ENCODE measurements at places on chromosomes 7 and 10.

DNA sequence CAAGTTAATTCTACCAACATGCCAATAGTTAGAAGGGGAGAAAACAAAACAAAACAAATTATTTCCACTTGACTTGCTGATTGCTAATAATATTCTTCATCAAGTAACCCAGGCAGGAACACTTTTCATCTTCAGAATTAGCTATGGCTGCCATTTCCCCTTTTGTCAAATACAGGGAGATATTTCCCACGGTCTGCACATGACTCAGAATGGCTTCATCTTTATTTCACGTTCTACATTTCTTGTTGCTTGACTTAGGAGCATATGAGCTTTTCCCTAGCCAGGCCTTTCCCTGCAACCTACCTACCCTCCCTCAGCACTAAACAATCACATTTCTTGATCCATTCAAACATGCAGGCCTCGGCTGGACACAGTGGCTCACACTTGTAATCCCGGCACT is 6.5 kb downstream of the CPVL start:
- ATAC-seq, result no peak

- peak; percentile 88 for ATAC-seq
Measured at GRCh38 chr7:55065079-55065478, 46.3 kb downstream of the EGFR start.

DNA sequence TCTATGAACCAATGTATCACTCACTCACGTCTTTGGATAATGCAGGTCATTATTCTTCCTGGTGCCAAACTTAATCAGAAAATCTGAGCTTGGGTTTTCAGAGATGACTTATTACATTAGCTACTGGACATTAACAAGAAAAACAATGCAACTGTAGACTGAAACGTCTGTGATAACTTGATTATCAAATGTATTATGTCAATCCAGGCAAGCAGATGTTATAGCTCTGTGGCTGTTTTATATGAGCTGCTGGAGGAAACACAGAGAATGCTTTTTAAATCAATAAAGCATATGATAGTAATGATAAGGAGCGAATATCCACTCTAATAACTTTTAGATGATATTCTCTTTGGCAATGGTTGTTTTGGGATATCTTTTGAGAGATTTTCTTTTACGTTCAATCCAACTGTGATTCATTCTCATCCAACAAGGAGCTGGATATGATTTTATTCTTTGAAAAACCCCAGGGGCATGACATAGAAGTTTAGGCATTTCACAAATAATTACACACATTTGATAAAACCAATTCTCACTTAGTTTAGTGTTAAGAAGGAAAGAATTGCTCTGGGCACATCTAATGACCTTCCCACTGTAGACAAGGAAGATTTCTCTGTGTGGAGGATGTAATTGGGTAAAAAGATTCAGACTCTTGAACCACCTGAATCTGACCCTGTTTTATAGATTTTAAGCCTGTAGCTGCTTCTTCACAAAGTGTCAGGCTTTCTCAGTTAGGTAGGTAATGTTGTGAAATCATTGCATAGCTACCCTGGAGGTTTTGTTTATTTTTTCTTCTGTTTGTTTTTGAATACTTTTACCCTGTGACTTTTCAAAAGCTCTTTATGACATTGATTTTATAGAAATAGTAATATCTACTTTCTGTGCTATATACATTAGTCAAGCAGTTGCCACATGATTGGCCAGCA is 1124.7 kb downstream of the DNAJB9 start:
- ATAC-seq, result no peak

- peak; percentile 50 for ATAC-seq
Measured at GRCh38 chr10:35822316-35822715, 180.2 kb upstream of the FZD8 start.

DNA sequence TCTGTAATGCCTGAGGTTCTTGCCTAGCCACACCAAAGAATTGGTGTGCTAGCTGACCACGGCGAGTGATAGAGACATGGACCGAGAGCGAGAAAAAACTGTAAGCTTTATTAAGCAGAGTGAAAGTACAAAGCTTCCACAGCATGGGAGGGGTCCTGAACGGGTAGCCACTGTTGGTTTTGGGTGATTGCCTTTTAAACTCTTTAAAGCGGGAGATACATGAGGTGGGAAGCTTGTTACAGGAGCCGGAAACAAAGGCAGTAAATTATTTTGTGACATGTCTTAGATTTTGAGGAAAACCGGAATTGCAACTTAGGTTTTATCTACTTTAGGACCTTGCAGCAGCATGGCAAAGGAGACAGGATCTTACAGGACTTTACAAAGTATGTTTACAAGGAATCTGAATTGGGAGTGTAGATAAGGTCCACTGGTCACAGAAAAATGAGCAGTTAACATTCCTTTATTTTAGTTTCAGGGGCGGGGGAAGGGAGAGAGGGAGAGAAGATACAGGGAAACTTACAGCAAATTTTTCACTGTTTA is 252.7 kb upstream of the MBL2 start:
- ATAC-seq, result peak; percentile 66

DNA sequence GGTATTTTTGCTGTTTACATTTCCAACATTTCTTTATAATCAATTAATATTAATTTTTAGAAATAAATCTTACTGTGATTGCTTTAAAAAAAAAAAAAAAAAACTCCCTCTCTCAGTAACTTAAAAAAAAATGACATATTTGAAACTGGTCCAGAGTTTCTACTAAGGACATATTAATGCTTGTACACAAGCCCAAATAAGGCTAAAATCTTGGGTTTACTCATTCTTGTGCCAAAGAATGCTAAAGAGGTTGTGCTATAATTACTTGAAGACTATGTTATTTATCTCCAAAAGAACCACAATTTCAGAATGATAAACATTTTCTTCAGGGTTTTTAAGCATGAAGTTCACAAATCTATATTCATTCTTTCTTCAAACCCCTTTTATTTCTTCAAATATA is 39.4 kb upstream of the PHF14 start:
- ATAC-seq, result peak; percentile 77

GRCh38 chr10:16520900-16521299 is 779 bp downstream of the C1QL3 start:
- peak; percentile 67 for ATAC-seq

GRCh38 chr7:50227726-50228125 is 76.8 kb upstream of the IKZF1 start:
- ATAC-seq, result no peak

- no peak for ATAC-seq
Measured at GRCh38 chr7:158073845-158074840, 513.5 kb downstream of the PTPRN2 start.

DNA sequence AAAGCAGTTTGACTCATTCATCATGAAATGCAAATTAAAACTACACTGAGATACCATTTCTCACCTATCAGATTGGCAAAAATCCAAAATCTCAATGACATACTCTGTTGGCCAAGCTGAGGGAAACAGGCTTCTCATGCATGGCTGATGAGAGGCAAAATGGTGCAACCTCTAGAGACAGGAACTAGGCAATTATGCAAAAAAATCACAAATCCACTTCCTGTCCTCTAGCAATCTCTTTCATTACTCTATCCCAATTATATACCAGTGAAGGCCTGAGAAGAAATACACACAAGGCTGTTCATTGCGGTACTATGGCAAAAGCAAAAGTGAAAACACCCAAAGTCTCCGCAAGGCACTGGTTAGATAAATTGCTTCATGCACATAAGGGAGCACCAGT is 25.9 kb upstream of the PTPRN2 start:
- ATAC-seq, result no peak

DNA sequence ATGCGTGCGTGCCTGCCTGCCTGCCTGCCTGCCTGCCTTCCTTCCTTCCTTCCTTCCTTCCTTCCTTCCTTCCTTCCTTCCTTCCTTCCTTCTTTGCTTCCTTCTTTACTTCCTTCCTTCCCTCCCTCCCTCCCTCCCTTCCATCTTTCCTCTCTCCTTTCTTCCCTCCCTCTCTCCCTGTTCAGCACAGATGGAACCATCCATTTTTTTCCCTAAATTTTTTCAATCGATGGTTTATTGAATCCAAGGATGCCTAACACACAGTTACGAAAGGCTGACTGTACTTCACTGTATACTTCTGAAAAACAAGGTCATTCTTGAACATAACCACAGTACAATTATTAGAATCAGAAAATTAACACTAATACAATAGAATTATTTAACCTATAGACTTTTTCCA is 53.8 kb downstream of the ABCA13 start:
- ATAC-seq, result no peak

DNA sequence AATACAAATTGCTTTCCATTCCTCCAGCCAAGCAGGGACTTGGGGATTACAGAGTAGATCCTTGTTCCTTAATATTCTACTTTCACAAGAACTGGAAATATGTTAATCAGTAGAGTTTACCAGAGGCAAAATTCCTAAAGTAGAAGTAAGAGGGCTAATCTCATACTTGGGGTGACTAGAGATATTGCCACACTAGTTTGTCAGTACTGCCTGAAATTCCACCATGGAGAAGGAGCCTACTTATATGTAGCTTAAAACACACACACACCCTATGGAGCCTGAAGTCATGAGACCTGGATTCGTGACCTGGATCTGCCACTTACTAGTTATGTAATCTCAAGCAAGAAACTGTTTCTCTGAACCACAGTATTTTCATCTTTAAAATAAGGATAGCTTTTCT is 33.9 kb downstream of the STRIP2 start:
- ATAC-seq, result no peak

- no peak for ATAC-seq
Measured at GRCh38 chr10:25328361-25328760, 153.6 kb downstream of the GPR158 start.

GRCh38 chr10:12500381-12501303 is 151.3 kb downstream of the CAMK1D start:
- ATAC-seq, result no peak

DNA sequence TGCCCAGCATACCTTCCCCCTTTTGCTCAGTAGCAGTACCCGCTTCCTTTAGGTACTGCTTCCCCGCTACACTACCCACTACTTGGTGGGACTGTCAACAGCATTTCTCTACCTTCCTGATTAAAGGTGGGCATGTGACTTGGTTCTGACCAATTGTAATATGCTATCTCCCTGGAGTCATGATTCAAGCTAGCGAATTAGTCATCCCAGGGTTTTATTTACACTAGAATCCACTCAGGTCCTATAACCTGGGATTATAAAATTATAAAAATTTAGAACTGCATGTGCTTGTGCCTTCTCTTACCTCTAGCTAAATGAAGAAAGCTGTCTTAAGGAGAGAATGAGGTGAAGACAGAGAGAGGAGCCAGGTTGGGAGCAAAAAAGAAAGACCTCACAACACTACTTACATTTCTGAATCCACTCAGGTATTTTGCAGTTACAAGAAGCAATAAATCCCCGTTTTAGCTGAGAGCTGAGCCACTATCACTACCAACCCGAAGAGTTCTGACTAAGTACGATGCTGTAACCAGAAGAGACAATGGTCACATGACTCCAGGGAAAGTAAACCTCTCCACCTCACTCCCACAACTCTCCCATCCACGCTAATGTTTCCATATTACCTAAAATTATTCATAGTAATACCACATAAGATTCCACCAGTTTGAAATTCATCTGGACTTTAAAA is 9.7 kb downstream of the GBX1 start:
- peak; percentile 19 for ATAC-seq

DNA sequence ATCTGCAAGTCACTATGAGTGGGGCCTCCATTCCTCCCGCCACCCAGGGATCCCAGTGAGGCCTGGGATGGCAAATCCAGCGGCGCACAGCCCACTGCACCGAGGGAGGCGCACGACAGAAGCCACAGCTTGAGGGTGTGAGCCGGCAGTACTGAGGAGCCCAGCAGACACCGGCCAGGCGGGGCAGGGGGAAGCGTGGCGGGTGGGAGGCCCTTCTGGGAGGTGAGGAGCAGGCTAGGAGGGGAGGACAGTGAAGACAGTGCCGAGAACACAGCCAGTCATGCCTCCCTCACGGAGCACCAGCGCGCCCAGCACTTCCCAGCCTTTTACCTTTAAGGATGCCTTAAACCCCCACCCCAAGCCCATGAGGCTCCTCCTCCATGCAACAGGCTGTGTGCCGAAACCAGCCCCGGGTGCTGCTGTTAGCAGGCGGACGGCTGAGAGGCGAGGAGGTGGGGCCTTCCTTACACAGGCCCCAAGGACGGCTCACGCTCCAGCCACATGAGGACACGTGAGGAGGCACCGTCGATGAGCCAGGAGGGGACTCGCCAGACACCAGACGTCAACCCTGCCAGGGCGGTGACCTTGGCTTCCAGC is 258.5 kb downstream of the PTPRN2 start:
- ATAC-seq, result no peak

DNA sequence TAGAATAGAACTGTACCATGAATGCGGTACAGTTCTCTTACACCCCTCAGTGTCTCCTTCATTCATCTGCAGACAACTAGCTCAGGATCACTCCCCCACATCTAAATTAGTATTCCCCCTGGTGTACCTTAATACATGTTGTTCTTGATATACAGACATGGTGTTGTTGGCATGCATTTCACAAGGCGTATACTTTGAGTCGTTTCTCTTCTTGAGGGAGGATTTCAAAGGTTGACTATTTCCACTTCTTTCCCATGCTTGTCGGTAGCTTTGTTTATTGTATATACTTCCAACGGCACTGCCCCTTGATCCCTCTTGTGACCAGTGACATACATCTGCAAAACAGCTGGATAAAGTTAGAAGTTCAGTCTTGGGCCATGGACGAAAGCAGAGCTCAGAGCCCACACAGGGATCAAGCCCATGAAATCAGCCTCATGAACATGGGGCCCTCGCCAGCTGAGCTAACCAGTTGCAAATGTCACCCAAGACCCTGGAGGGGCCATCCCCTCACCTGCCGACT is 8.6 kb downstream of the CPA4 start:
- no peak for ATAC-seq

GRCh38 chr10:75440271-75440793 is 8.9 kb downstream of the LRMDA start:
- no peak for ATAC-seq

DNA sequence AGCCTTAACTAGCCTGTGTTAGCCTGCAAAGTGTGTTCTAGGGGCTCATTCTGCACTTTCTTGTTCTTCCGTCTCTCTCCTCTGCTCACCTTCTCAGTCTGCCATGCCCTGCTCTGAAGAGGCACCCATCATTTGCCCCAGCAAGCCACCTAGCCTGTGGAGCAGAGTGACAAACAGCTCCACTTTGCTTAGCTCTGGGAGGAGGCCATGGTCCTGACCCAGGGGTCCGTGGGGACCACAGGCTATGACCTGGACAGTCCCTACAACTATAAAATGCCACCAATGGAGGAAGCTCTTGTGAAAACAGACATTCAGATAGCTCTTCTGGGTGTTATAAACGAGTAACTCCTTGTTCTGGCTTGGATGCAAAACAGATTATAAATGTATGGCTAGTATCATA is 1029.6 kb downstream of the CNTNAP2 start:
- ATAC-seq, result no peak

DNA sequence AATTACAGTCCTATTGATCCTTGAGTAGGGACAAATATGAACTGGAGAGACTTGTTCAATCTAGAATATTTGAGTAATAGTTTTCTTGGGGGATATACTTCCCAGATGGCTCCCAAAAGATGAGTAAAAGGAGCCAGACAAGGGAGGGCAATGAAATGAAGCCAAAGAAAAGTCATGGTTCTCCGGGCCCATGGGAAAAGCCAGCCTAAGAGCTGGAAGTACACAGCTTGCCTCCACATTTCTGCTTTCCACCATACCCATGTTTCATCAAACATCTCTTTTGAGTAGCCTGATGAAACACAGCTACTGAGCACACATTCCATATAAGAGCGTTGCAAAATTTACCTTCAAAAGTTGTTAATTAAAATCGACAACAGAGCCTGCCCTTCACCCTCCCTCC is 535.0 kb upstream of the FZD8 start:
- no peak for ATAC-seq

All from SK-N-SH treated with all-trans-retinoic acid at 6 μM for 48 hours (cell line).